ENCODE measurements at places on chromosomes 5 and 9.

DNA sequence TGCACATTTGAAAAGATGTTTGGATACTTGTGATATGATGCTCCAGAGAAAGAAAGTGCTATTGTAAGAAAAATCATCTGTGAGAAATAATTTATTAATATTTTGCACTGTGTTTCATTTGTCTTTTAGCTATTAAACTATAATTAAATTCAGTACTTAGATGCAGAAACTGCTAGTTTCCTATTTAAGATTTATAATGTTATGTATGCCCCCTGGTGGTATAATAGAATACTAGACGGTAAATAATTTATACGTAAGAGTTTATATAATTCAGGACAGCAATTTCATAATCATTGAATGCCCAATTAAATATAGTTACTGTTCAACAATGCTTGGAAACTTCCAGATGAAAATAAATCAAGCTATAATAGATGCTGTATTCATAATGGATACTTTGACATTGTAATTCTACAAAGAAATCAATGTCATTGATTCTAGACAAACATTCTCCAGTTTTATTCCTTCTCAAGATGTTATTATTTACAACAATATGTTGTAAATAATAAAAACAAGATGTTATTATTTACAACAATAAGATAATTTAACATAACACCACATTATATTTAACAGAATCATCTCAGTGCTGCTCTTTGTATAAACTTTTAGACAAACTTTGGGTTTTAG lies 101.0 kb downstream of the TMEM232 start:
- no peak for DNase-seq

GRCh38 chr9:132006677-132007370 lies 72.8 kb downstream of the MED27 start:
- DNase-seq: no peak

GRCh38 chr9:111599092-111599954 lies at the start of gene PTGR1:
Gene PTGR1 (minus strand): TSS chr9:111599647. CDS start chr9:111597422, 2,225 bp downstream.
- peak; percentile 80 for DNase-seq

DNA sequence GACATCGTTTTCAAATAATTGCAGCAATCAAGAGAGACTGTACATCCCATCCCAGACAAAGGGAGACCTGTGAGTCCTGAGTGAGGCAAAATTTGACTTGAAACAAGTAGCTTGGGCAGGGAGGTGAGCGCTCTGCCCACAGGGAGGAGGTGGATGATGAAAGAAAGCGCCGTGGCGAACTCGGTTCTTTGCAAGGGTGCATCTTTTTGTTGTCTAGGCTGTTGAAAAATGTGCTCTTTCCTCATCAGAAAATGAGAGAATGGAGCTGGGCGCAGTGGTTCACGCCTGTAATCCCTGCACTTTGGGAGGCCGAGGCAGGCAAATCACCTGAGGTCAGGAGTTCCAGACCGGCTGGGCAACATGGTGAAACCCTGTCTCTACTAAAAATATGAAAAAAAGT lies 150.5 kb downstream of the GAPVD1 start:
- no peak for DNase-seq

DNA sequence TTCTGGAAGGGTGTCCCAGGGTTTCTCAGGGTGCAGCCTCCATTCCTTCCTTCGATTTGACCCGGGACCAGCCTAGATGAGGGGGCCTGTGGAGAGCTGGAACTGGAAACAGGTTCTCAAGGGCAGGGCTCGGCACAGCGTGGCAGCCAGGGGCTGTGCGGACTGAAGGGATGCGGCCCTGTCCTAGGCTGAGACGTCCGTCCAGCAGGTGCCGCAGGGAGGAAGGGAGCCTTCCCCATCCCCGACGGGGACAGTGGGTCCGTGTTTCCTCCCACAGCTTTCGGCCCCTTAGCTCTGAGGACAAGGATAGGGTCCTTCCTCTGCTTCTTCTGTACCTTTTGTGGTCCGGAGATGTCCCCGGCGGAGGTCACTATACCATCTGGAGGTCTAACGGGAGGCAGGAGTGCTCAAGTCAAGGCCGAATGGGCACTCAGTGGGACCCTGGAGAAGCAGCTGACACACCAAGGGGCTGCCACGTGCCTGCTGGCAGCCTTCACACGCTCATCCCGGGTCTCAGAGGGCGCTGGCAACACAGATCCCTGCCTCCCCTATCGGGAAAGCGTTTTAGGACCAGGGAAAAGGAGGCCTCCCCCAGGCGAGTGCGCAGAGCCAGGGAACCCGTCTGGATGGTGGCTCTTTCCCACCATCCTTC lies 49.9 kb downstream of the USP20 start:
- no peak for DNase-seq

DNA sequence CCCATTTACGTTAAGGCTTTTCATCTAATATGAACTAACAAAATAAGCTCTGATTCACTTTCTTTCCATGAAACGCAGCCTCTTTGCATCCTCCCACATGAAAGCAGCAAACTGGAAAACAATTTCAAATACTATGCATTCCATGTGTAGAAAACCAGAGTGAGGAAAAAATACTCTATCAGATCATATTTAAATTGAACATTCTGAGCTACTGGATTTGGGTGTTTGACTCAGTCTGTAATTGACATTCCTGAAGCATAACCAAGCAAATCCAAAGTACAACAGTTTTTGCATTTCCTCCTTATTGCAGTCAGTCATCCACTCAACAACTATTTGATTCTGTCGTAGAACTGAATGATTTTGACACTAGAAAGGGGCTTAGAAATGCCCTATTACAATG lies 399.1 kb upstream of the NMUR2 start:
- no peak for DNase-seq

- DNase-seq: no peak
Measured at GRCh38 chr9:77997611-77998284, 33.9 kb downstream of the GNAQ start.

DNA sequence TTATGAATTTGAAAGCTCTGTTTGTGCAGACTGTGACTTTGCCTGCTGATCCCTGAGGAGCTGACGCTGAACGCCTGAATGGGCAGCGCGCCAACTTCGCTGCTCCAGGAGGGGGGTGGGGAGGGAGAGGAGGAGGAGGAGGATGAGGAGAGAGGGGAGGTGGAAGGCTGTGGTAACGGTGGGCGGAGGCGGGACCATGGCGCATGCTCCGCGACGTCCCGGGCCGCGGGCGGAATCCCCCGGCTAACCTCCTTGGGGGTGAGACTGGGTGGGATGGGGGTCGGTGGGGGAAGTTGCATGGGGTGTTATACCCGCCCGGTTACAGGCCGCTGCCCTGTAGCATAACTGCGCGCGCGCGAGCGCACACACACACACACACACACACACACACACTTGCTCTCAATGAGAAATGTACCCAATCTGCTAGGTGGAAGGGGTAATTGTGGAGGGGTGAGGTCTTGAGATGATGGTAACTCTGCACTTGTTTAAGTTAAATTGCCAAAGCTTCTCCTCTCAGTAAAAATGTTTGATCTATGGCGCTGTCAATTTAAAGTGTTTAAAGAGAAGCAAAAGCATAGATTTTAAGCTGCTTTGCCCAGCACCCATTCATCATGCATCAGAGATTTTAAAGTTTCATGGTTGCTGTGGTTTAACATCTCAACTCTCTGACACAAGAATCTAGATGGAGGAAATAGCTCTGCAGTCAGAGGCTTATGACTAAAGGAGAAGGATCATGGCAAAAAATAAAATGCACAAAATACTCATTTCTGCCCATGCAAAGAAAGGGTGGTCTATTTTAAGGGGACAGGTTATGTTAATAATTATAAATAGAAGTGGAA lies 76.6 kb upstream of the TBCA start:
- DNase-seq: peak; percentile 66

- no peak for DNase-seq
Measured at GRCh38 chr5:111411301-111411700, 101.0 kb downstream of the STARD4 start.

DNA sequence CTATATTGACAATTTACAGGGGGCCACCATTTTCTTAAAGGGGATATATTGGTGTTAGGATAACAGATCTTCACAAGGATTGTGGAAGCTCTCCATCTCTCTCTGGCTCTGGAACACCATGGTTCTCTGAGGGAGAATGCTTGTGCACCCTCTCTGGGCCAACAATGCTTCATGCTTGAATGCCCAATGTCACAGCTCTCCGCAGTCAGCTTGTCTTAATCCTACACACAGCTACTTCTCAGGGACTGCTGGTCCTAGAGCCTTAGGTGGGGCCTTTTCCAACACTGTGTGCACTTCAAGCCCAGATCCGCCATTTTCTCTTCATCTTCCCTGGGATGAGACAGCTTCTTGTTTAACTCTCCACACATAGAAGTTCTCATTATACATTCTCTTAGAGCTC lies 6.9 kb upstream of the PDLIM4 start:
- DNase-seq: peak; percentile 24

DNA sequence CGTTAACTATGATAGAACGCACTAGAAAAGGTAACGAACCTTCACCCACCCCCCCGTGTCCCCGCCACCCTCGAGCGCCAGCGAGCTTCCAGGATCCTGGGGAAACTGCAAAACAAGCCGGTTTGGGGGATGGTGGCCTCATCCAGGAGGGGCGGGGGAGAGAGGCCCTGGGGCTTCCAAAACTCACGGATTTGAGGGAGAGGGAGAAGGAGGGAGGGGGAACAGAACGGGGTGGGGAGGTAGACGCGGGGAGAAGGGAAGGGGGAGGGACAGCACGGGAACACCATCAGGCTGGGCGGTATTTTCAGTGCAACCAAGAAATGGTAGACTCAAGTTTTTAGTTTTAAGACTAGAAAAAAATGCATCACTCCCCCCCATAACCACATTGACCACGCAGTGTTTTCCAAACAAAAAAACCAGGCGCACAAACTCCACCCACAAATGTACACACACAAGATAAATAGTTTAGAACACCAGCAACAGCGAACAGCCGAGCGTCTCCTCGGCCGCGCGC lies 1.4 kb downstream of the NRARP start:
- peak; percentile 76 for DNase-seq

- DNase-seq: no peak
Measured at GRCh38 chr9:97571664-97572063, 61.5 kb downstream of the TSTD2 start.

- no peak for DNase-seq
Measured at GRCh38 chr5:53191548-53192165, 82.1 kb upstream of the MOCS2 start.

GRCh38 chr9:27572061-27572460 lies 1.2 kb downstream of the C9orf72 start:
- DNase-seq: no peak

GRCh38 chr9:70580606-70581195 lies 166.2 kb upstream of the KLF9 start:
- DNase-seq: no peak

DNA sequence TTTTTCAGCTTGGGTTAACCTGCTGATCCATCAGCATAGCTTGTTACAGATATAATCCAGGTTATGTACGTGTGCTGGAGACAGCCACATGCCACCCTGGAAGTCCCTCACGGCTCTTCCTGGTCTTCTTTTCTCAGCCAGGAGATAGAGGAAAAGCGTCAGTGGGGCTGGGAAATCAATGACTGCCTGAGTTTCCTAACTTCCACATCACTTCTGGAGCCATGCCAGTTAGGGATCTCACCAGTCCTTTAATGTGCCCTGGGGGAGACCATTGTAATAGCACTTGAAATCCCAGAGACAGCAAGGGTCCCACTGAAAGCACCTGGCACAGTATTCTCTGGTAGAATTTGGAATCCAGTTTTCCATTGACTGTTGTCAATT lies 29.2 kb downstream of the ANXA2R start:
- DNase-seq: no peak

- no peak for DNase-seq
Measured at GRCh38 chr5:773517-774264, 10.8 kb downstream of the ZDHHC11B start.

DNA sequence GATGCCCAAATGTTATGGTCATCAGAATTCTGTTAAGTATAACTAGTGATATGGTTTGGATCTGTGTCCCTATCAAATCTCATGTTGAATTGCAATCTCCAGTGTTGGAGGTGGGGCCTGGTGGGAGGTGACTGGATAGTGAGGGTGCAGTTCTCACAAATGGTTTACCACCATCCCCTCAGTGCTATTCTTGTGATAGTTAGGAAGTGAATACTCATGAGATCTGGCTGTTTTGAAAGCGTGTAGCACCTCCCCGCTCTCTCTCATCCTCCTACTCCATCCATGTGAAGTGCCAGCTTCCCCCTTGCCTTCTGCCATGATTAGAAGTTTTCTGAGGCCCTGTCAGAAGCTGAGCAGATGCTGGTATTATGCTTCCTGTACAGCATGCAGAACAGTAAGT lies 359.5 kb downstream of the TMEM167A start:
- no peak for DNase-seq

DNA sequence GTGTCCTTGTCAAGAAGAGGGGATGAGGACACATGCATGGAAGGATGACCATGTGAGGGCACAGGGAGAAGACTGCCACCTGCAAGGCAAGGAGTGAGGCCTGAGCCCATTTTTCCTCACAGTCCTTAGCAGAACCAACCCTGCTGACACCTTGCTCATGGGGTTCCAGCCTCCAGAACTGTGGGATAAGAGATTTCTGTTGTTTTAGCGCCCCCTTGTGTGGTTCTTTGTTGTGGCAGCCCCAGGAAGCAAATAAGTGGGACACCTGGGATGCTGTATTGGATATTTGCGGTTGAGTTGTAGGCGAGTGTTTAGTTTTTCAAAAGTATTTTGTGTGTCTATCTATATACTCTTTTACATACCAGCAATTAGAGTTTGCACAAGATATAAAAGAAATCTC lies 206.4 kb downstream of the NXNL2 start:
- DNase-seq: no peak

- DNase-seq: no peak
Measured at GRCh38 chr5:92908952-92909601, 671.9 kb downstream of the NR2F1-AS1 start.

Data from posterior cingulate gyrus (tissue), 11 donors.